Thoracic aorta endothelial cell (primary cell): ENCODE measurements at places on chromosomes 7 and 10. TPM values are rescaled to one million over a fixed set of nuclear protein-coding genes. Genes with fewer than 3 reads are reported as not detected.

Gene NUDT13
- 1.6 and 2.0 TPM in 2 replicates for total RNA-seq

Gene VGF
- total RNA-seq = 0.07 TPM in 1 of 2 replicates, not detected in the other

Gene HOXA10
- 0.27 and 5.8 TPM in 2 replicates for total RNA-seq

Gene SEMA3D
- 0.22 and 1.2 TPM in 2 replicates for total RNA-seq

Gene ZNF425
- 1.0 and 1.2 TPM in 2 replicates for total RNA-seq

Gene STEAP2
- total RNA-seq = 6.8 and 8.2 TPM in 2 replicates
